ENCODE measurements at places on chromosomes 3 and 15. TPM values are rescaled to one million over a fixed set of nuclear protein-coding genes. Genes with fewer than 3 reads are reported as not detected.

DNAJC19 gene
- total RNA-seq: 61.2 TPM

GRAMD1C gene
- total RNA-seq: 0.82 TPM

ALPK3 gene
- total RNA-seq: 0.11 TPM

TM2D3 gene
- 87.9 TPM for total RNA-seq

COMMD2 gene
- 43.7 TPM for total RNA-seq

All from naive thymus-derived CD8-positive, alpha-beta T cell (primary cell).